ENCODE measurements at places on chromosomes 6 and 20. TPM values are rescaled to one million over a fixed set of nuclear protein-coding genes. Genes with fewer than 3 reads are reported as not detected.
A peak's percentile ranks its signal among the peaks of the same experiment; 100 is the strongest.

GRCh38 chr20:1734269-1734858, 76.8 kb upstream of the SIRPG start:
- peak; percentile 48 for DNase-seq

RSPH9 gene
- not detected for total RNA-seq

DNA sequence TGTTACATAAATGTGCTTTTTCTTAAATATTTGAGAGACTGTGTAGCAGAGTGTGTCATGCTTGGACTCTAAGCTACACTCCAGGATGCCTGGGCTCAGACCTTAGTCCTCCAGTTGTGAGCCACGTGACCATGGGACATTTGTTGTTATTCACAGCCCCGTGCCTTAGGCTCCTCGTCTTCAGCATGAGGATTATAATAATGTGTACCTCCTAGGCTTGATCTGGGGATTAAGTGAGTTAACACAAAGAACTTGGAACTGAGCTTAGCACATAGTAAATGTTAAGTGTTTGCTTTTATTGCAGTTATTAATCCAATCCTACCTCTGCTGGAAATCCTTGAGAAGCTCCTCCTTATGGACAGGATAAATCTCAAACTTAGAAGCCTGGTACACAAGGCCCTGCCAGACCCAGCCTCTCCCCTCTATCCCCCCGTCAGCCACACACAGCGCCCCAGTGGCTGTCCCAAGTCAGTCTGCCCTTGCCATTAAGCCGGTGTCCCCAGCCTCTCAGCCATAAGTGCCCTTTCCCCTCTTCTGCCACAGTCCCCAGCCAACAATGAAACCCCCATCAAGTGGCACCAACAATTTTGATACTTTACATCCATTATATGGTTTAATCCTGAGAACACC, 177.5 kb downstream of the TMEM242 start:
- DNase-seq: no peak

ZBP1 gene
- 24.7 TPM for total RNA-seq

GRCh38 chr6:107179004-107179403, 63.7 kb upstream of the BEND3 start:
- DNase-seq: no peak

DNA sequence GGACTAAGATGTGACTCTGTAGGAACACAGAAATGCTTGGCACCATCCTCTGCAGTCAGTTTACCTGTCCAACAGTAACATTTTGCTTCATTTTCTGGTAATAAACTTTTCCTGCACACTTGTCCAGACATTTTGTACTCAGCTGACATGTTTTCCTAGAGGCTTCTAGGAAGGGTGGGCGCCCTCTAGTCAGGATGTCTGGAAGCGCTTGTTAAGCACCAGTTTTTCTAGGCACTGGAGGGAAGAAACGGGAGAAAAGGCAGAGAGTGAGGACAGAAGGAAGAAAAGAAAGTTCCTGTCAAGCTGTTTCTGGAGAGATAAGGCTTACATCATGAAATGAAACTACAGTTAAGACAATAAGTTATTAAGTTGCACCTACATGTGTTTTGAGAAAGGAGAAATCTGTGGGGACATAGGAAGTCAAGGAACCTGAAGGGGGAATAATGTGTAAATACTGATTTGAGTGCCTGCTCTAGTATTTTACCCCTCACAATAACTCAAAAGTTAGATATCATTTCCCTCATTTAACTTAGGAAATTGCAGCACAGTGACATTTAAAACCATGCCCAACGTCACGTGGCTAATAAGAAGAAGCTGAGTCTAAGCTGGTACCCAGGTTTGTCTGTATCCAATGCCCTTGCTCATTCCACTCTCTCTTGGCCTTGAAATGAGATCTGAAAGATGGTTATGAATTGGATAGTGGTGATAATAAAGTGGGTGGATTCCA, 42.7 kb upstream of the TNFRSF21 start:
- DNase-seq: no peak

DNA sequence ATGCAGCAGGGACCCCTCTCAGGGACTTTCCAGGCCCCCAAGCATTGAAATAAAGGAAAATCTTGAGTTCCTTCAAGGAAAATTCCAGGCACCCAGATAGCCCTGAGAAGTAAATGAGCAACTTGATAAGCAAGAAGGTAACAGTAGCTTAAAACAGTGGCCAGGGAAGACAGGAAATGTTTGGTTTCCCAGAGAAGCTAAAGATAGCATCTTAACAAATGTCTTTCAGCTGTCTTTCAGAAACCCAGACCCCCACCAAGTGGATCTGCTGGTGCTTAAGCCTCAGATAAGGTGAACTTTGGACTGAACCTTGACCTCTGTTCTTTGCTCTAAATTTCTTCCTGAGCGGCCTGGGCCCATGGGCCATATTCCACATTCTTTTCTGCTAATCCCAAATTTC, 117.8 kb upstream of the CST7 start:
- no peak for DNase-seq

GRCh38 chr20:62123450-62124118, 1.3 kb downstream of the LSM14B start:
- DNase-seq: no peak

- no peak for DNase-seq
Observed at GRCh38 chr6:31210123-31210522, 39.6 kb upstream of the POU5F1 start.

DNA sequence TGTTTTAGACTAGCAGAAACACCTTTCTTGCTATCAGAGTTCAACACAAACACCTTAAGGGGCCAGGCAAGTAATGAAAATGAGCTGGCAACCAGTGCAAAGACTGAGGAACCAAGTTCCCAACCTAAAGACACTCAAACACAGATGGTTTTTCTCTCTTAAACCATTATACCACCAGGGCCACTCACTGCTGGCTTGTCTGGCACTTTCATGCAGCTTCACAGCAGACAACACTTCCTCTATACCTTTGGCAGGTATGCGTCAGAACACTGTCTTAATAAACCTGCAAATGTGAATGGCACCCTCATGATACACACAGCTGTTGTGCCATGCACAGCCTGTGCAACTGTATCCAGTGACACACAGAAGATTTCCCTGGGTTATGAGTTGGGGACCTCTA, 41.6 kb downstream of the NFATC2 start:
- DNase-seq: no peak

- DNase-seq: no peak
Observed at GRCh38 chr6:46882645-46883044, 39.1 kb downstream of the ADGRF5 start.

- DNase-seq: no peak
Observed at GRCh38 chr20:10605547-10606195, 68.1 kb downstream of the JAG1 start.

DNA sequence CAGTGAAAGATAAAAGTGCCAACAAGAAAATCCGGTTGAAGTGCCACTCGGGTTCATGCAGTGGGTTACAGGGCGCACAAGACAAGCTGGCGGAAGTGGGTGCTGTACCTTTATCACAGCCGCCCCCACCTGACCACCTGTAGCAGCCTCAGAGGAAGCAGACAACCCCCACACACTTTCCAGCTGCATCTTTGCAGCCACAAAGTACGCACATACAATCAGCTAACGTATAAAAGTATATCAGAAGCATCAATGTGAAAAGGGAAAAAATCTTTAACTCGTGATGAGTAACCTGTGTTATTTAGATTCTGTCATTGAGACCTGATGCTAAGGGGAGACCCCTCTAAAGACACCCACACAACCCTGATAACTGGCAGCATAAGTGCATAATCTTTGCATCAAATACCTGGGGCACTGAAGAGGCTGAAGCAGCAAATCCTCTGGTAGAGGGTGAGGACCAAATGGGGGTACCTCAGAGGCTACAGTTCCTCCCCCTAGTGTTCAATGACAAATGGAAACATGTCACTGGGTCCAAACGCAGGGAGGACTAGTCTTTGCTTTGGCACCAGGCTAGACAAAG, 22.1 kb downstream of the BACH2 start:
- DNase-seq: peak; percentile 57

DNA sequence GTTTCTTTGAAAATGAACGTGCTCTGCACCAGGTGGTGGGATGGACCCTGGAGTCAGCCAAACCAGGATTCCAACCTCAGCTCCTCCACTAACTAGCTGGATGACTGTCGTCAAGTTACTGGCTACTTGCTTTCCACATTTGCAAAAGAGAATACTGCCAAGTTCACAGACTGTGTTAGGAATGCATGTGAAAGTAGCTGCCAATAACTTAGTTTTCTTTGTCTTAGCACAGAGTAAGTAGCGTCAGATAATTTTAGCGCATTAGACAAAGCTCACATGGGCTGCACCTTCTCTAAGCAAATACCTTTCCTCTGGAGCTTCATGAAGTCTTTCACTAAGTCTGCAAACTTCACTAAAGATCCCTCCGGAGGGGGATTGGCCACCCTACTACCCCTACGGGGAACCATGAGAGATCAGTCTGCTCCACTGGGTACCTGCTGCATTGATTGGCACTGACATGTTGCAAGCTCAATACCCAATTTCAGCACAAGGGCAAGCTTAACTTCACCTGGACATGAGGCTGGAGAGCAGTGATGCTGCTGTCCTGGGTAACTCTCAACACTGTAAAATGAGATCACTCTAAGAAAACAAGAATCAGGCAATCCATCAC, 113.9 kb downstream of the MBOAT1 start:
- no peak for DNase-seq

DNA sequence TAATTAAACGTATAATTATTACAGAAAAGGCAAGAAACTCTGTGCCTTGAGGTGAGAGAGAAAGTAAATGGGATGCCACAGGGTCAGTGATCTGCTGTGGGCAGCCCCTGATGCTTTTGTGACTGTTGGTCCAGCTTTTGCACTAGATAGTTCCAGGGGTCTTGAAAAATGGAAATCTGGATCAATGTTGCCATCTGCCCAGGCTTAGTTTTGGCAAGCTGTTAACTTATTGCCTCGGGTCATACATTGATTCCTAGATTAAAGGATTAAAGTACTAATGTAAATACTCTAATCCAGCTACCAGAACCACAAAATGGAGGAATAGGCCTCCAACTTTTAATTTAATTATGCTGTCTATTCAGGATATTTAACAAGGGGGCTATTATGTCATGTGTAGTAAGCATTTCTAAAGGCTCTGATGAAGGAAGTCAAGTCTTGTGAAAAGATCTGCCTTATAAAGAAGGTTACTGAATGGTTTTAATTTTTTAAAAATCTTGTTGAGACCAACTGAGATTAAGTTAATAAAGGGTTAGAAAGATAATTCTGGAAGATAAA, 376.0 kb upstream of the HS3ST5 start:
- DNase-seq: no peak

- DNase-seq: no peak
Observed at GRCh38 chr6:3816251-3816650, 32.9 kb upstream of the FAM50B start.

DEFB118 gene
- not detected for total RNA-seq

RGS17 gene
- total RNA-seq: not detected

FAM8A1 gene
- 21.1 TPM for total RNA-seq

DNA sequence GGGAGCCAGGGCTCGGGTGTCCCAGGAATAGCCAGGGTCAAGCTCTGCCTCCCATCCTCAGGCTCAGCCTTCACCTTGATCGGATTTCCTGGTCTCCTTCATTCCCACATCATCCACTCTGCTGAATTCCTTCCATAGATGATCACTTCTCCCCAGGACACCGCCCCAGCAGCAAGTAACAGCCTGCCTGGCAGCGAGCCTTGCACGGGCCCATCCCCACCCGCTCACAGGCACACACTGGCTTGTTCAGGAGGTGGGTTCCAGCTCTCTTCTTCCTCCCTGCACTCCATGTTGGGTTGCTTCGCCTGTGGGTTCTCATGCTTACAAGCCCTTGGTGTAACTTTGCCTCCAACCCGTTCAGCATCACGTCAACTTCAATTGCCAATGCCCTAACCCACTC, 113.0 kb upstream of the IYD start:
- DNase-seq: no peak

PTCHD4 gene
- not detected for total RNA-seq

DYNLT2 gene
- 2.5 TPM for total RNA-seq

DLK2 gene
- total RNA-seq: 0.38 TPM

GRCh38 chr20:17042122-17042521, 184.7 kb upstream of the PCSK2 start:
- DNase-seq: no peak

DNA sequence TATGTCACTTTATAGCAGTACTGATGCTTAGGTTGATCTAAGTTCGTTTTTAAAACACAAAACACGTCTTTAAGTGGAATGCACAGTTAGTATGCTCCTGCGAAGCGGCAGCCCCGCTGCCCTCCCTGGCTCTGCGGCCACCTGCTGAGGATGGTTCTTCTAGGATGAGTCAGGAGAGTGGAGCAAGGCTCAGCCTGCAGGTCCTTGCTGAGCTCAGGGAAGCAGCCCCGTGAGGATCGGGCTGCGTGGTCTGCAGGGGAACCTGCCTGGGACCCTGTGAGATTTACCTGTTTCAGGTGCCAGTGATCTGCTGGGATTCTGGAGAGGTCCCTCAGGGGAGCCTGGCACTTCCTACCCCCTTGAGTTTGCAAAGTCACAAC, 57.5 kb downstream of the SYNJ2 start:
- DNase-seq: no peak

PBOV1 gene
- not detected for total RNA-seq

- no peak for DNase-seq
Observed at GRCh38 chr20:51766994-51767866, 960 bp downstream of the ATP9A start.

PROKR2 gene
- total RNA-seq: not detected

UNC5CL gene
- 7.2 TPM for total RNA-seq

DLL1 gene
- 12.9 TPM for total RNA-seq
